ENCODE measurements at places on chromosomes 3 and 15. TPM values are rescaled to one million over a fixed set of nuclear protein-coding genes. Genes with fewer than 3 reads are reported as not detected.
A peak's percentile ranks its signal among the peaks of the same experiment; 100 is the strongest.

DNA sequence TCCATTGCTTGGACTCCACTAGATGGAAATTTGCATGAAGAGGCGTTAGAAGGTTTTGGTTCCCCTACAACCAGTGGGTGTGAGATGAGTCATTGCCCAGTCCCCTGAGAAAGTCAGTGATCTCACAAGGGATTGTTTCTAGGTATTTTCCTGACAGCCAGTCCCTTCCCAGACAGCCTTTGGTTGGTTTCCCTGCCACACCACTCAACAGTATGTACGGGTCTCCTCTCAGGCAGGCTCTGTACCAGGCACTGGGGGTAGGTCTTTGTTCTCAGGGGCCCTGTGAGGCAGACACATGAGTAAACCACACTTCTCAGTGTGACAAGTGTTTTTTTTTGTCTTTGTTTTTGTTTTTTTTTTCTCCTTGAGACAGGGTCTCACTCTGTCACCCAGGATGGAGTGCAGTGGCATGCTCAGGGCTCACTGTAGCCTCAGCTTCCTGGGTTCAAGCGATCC lies 4.0 kb downstream of the LAMP3 start:
- no peak for DNase-seq

DNA sequence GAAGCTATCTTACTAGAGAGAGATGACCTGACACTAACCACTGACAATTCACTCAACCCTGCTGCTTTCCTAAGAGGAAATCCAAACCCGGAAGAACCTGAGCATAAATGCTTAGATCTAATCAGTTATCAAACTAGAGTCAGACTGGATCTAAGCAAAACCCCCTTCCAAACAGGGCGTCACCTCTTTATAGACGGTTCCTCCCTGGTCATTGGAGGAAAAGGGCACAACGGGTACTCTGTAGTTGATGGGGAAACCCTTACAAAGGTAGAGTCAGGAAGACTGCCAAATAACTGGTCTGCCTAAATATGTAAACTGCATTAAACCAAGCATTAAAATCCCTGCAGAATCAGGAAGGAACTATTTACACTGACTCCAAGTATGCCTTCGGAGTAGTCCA lies 41.3 kb upstream of the FSTL1 start:
- no peak for DNase-seq

- DNase-seq, result peak; percentile 82
Observed at GRCh38 chr3:189260556-189261493, 89.1 kb downstream of the TPRG1 start.

DNA sequence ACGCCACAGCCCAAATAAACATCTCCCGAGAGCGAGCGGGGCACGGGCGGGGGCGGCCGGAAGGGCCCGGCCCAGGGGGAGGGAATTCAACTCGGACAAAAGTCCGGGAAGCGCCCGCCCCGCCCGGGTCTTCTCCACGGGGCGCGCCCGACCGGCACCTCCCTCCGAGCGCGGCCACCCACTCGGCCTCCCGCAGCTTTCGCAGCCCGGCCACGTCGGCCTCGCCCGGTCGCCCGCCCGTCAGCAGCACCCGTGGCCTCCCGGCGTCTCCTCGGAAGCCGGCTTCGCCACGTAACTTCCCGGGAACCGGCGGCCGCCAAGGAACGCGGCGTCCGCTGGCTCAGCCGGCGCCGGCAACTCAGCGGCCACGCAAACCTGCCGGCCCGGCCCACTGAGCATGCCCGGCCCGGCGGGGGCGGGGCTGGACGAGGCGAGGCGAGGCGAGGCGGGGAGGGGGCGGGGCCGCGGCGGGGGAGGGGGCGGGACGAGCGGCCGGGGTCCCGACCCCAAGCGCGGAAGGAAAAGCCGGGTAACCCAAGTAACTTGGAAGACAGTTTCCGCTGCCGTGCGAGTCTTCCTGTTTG lies at the start of gene TJP1:
Gene TJP1, minus strand, starts transcription at position 369 of the 584 bp plus-strand sequence. CDS start 440 bp downstream, outside the sequence.
- peak; percentile 94 for DNase-seq

- no peak for DNase-seq
Observed at GRCh38 chr3:17052363-17052762, 167.6 kb downstream of the PLCL2 start.

GRCh38 chr3:55455915-55456314 lies 31.2 kb downstream of the WNT5A start:
- no peak for DNase-seq

- no peak for DNase-seq
Observed at GRCh38 chr15:74374648-74375302, 7.3 kb upstream of the CYP11A1 start.

Gene MESP2
- 0.61 TPM for polyA plus RNA-seq

Gene IL17RD
- 0.59 TPM for polyA plus RNA-seq

Gene LMCD1
- 43.4 TPM for polyA plus RNA-seq

Gene ARHGEF26
- polyA plus RNA-seq, result 3.5 TPM

Gene FILIP1L
- polyA plus RNA-seq, result 42.2 TPM
